ENCODE measurements at places on chromosomes 7 and 10.

- DNase-seq = no peak
Observed at GRCh38 chr7:45869426-45869825, 3.5 kb downstream of the CCDC201 start.

- no peak for DNase-seq
Observed at GRCh38 chr7:15874774-15875173, 188.3 kb upstream of the MEOX2 start.

DNA sequence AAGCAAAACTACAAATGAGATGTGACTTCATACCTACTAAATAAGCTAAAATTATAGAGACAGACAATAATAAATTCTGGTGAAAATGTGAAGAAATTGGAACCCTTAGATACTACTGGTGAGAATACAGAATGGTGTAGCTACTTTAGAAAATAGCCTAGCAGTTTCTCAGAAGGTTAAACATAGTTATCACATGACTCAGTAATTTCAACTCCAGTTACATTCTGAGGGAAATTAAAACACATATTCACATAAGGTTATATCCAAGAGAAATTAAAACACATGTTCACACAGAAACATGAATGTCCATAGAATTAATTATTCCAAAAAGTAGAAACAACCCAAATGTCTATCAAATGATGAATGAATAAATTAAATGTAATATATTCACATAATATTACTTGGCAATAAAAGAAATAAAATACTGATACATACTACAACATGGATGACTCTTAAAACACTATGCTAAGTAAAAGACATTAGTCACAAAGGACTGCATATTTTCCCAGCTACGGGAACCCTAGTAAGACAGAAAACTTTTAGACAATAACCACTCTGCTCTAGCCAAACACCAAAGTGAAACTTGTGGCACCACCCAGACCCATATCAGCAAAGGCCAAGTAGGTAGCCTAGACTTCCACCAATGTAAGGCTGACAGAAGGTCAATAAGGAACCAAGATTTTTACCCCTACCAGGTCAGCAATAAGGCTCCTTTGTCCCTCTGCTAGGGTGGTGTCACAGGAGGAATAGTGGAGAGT is 25.1 kb downstream of the SLC25A40 start:
- no peak for DNase-seq

- no peak for DNase-seq
Observed at GRCh38 chr7:55348502-55348901, 16.6 kb upstream of the LANCL2 start.

DNA sequence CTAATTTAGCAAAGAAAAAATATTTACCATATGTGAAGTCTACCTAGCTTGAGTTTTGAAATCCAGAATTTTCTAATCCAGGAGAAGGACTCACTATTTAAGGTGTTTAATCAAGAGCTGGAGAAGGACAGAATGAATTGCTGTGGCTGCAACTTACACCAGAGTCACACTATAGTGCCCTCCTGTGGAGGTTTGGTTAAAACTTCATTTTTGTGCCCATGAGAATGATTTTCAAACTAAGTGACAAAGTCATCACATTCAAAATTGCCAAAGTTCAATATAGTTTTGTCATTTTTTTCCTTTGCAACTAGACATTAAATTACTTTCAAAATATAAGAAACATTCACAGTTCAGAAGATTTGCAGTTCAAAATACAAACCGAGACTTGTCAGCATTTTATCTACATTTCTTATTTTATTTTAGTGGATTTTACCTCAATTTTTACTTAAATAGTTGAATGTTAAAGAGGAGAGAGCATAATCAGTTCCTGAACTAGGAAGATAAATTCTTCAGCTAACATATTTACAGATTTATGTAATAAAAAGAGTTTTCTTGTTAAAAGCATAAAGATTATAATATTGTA is 70.7 kb downstream of the CABCOCO1 start:
- DNase-seq = no peak

GRCh38 chr7:20783700-20784387 is 2.8 kb downstream of the SP8 start:
- no peak for DNase-seq

DNA sequence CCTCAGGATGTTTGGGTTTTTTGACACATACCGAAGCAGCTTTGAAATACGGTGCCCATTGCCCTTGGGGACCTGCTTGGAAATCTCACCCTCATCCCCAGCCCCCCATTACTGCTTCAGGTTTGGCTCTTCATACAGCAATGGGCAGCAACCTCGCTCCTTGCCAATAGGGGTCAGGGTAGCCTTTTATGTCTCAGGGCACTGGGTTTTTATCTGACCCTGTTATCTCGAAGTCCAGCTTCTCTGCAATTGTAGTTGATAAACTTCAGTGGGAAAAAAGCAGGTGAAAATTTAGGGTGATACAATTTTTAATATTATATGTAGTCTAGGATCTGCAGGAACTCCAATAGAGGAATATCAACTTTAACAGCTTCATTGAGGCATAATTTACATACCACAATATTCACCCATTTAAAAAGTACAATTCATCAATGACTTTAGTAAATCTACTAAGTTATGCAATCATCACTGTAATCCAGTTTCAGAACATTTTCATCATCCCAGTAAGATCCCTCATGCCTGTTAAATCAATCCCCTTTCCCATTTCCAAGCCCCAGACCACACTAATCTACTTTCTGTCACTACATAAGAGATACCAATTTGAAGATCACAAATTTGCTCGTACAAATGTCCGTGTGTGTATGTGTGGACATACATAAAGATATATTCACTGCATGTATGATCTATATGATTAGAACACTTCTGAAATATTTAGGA is 386.2 kb downstream of the KCNMA1 start:
- DNase-seq = no peak

DNA sequence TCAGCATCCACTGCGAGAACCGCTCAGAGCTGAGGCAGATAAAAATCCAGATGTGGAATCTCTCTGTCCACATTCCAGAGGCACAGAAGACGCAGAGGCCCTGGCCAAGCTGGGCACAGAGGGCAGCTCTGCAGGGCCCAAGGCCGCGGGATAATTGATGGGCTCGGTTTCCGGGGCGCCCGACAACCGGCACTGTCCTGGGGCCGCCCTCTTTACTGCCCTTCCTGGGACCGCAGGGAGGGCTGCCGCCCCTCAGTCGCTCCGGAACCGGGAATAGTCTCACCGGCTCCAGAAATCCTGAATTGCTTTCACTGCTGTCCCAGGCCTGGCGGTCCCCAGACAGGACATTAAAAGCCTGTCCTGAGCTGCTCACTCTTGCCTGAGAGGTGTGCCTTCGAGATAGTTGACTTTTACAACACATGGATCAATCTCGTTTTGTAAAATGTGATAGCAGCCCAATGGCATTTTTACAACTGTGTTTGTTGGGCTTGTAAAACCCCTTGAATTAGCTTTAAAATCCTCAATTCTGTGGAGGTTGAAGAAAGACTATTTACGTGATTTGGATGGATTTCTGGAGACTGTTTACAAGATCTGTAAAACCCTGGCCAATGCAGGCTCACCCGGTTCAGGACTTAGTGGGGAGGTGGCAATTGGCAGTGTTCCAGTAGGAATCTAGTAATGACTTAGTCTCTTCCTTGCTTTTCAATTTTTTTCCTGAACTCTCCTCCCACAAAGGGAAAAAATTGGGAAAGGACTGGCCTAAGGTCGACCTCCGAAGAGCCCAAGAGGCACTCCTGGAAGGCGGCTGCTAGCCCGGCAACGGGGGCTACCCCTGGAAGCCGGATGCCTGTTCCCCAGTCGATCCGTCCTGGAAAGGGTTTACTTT is 1.4 kb upstream of the HOXA6 start:
- no peak for DNase-seq

GRCh38 chr10:89563861-89564478 is 28.6 kb upstream of the SLC16A12 start:
- no peak for DNase-seq

- DNase-seq = no peak
Observed at GRCh38 chr7:132609222-132609621, 33.0 kb upstream of the PLXNA4 start.

DNA sequence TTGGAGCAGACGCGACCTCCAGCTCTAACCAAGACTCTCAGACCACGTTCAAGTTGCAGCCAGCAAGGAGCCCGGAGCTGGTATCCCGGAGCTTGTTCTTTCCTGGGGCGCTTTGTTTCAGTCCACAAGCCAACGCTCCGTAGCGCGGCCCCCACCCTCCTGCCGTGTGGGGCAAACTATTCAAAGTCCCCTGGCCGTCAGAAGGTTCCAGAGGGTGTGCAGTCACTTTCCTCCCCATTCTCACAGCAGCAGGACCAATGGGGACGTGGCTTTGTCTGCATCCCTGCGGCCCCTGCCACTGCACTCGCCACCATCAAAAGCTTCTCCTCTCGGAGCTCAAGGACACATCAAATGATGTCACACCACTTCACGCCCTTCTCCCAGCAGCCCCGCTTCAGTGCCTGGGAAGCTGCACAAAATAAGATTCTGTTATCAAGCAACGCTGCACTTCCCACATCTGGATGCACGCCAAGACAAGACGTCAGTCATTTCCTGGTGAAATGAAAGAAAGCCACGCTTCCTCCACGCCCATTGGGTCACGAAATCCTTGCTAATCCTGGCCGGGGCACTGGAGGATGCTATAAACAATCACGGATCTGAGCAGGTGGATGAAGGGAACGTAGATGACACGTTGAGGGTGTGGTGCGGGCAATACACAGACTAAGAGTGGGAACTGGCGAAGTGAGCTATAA is 348.2 kb downstream of the PTPRN2 start:
- DNase-seq = no peak

DNA sequence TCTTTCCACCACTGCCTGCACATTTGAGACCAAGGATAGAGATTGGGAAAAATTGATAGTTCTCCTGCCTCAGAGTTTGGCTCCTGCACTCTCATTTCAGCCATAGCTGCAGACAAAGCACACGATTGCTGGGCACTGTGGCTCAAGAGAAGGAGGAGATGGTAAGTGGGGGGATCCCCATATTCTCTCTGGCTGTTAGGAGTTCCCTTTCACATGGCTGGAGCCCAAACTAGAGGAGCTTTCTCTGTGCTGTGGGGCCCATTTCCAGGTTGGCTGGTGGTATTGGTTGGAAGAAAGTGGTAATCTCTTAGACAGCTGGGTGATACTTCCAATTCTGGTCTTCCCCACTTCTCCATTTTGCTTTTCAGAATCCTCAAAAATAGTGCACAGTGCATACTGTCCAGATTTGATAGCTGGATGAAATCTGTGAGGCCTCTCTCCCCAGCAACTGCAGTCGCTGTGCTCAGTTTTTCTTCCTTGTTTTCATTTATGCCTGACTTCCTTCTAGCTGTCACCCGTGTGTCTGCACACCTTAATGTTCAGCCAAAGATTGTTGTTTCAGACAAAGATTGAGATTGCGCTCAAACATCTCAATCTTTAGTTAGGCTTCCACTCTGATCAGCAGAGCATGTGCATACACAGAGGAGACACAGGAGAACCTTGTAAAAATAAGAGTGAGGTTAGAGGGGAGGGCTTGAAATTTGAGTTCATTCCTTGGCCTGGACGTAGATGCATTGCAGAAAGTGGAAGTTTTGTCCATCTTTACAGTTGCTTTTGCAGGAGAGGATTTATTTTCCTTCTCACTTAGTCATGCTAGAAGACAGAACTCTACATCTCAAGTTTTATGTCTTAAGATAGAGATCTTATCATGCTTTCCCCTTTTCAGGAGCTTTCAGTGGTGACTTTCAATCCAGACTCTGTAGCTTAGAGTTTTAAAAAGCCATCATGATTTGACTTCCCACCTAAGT is 28.6 kb downstream of the RABGEF1 start:
- no peak for DNase-seq

DNA sequence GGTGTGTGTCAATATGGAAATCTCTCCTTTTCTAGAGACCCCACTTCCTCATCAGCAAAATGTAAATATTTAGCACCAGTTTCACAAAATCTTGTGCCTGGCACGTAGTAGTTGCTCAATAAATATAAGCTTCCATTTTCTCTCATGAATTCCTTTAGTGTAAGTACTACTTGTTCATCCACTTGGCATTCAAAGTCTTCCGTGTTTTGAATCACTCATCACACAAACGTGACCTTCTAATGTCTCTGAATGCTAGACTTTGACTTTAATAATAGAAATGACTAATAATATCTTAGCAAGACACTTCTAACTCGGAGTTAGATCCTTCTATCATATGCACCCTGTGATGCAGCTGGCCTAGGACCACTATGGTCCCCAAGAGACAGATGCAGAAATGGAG is 168.7 kb upstream of the ZNF32 start:
- no peak for DNase-seq

- no peak for DNase-seq
Observed at GRCh38 chr10:66843396-66843795, 82.4 kb upstream of the LRRTM3 start.

DNA sequence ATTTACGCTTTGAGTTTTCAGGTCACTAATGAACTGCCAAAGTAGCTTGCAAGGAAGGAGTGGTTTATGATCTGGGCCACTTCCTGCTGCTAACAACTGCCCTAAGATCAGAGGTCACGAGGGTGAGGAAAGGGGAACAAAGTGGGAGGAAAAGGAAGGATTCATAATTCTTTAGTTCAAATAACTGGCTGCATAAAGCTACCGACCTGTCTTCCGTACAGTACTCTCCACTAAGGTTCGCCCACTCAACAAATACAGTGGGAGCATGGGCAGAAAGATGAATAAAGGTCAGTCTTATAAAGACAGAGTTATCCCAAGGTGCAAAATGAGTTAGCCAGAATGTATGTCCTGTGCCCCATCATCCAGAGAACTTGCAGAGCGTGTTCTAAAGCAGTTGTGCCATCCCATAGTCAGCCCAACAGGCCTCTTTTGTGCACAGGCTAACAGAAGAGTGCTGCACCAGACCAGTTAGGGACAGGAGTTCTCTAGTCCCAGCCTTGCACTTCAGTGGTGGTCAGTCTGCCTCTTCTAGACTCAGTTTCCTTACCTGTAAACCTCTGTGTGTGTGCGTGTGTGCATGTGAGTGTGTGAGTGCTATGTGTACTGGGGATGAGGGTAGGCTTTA is 65.9 kb downstream of the CREB3L2 start:
- no peak for DNase-seq

DNA sequence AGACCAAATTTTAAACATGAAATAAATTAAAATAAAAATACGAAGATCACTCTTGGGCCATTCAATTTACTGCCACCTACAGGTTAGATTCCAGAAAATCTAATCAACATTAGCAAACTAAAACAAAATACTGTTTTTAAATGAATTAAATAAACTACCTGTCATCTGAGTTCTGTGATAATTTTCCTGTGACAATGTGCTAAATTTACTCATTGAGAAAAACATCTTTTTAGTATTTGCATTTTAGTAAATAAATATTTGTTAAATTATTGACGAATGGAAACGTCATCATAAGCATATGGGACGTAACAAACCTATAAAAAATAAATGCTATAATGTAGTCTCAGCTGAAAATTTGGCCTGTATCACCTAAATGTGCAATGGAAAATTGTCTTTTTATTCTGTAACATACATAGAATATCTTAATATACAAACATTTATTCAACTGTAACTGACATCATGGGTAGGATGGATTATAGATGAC is 72.1 kb downstream of the ITGB8 start:
- no peak for DNase-seq

DNA sequence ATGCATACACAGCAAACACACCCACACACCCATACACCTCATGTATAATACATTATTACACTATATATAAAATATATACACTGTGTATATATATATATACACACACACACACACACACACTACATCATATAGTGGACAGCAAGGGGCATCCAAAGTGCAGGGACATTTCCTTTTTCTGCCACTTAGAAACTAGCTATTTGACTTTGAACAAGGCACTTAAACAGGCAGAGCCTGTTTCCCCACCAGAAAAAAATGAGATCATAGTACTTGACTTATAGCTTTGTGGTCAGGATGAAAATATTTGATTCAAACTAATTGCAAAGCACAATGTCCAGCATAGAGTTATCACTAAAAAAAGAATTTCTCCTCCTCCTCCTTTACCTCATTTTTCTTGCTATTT is 254.3 kb upstream of the NPVF start:
- no peak for DNase-seq

All from esophagus squamous epithelium (tissue), 5 donors.